ENCODE measurements at places on chromosomes 16 and 17.
A peak's percentile ranks its signal among the peaks of the same experiment; 100 is the strongest.

DNA sequence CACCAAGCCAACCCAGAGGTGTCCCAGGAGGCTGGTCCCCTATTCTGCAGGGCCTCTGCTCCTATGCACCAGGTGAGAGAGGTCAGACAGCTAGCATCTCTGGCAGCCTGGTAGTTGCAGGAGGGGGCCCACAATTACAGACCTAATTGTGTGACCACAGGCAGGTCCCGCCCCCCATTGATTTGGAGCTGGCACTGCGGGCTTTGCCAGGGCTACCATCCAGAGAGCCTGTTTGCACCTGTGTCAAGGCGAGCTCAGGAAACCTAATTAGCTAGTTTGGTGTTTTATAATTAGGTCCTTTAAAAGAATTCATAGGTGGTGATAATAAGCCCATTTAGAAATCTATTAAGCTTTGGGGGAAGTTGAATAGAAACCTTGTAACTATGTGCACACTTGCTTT is 90.2 kb downstream of the MRM1 start:
- no peak for DNase-seq

GRCh38 chr16:84759061-84759460 is 59.3 kb downstream of the USP10 start:
- no peak for DNase-seq

DNA sequence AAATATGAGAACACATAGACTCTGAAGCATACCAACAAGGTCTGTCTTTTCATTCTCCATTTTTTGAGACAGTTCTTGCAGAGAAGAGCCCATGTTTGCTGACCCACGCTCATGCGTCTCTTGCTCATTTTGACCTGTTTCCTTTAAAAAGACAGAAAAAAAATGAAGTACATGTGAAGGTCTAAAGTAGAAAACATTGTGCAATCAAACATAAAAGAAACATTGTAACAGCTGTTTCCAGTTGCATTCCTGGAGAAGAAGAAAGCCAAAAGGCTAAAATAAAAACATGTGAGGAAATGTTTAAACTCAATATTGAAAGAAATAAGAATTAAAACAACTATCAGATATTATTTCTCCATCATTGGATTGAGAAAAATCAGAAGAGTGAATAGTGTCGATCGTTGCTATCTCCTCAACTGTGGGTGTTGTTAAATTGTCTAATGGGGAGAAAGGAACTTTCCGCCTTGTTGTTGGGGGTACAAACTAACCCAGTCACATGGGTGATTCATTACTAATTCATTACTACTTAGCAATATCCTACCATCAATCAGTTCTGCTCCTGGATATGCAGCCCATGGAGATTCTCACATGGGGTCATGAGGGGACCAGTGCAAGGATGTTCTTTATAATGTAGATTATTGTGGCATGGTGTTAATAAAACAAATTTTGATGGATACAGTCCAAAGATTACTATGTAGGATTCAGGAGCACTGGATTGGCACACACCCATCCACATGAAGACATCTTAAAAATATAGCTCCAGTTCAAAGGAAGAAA is 9.5 kb downstream of the ABCA9 start:
- no peak for DNase-seq

- no peak for DNase-seq
These were observed 3.0 kb upstream of the BCAR1 start for GRCh38 chr16:75254359-75254837.

DNA sequence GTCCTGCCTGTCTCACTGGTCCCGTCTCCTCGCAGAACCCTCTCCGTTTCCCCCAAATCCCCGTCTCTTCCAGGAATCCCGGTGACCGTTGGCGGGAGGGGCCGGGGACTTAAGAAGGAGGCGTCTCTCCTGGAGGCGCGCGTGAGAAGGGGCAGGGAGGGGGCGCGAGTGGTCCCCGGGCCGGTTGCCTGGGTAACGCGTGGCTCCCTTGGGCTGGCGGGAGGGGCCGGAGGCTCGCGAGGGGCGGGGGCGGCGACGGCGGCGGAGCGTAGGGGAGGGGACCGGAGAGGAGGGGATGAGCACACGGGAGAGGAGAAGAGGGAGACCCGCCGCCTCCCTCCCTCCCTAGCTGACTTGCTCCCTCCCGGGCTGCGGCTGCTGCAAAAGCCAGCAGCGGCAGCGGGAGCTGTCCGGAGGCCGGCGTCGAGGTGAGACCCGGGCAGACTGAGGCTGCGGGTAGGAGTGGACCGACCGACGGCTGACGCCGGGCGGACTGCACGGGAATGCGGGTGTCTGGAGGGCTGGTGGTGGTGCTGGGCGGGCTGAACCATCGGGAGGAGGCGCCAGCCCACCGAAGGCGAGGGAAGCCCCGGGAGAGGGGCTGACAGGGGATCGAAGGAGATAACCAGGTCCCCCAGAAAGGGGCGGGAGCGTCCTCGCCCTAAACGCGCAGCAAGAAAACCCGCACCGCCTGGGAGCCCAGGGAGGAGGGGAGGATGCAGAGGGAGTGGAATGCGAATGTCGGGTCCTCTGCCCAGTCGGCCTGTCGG is at the start of gene PRRT2:
Gene PRRT2 (plus strand): TSS at position 298 of the 770 bp plus-strand sequence. CDS start 862 bp downstream, outside the sequence.
- DNase-seq, result no peak

DNA sequence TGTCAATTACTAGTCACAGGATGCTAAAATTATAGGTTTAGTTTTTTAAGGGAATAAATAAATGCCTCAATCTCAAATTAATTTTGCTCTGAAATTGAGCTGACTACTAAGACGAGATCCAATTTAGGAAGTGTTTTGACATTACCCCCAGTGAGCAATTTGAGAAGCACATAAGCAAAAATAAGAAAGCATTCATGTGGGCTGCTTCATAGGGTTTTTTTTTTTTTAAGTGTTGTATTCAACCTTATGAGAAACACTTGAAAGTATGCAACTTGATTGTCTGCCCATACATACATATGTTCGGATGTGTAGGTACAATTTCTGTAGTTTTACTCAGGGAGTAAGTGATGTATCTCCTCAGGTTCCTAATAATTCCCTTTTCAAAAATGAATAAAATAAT is 77.6 kb downstream of the PRKCA start:
- DNase-seq, result no peak

DNA sequence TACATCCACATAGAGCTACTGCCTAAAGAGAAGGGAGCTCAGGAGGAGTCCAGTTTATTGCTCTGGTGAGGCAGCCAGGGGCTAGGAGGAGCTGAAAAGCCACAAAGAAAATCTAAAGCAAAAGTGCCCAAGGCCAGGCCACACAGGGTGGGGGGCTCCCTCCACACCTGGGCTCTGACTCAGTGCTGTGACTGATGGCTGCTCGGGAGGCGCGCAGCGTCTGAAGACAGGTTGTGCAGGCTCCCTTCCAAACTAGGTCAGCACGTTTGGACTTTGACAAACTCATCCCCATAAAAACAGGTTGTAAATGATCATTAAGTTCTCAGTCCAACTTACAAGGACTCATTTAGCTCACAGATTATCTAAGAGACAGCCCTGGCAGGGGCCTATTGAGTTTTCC is 22.2 kb upstream of the LCMT1 start:
- DNase-seq, result no peak

DNA sequence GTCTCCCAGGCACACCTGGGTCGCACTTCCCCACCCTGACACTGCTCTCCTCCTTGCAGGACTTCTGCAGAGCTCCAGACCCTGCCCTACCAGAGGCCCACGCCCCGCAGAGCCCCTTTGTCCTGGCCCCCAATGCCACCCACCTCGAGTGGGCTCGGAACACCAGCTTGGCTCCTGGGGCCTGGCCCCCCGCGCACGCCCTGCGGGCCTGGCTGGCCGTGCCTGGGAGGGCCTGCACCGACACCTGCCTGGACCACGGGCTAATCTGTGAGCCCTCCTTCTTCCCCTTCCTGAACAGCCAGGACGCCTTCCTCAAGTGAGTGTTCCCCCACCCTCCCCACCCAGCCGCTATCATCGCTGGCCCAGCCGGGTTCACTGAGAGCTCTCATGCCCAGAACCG is 79.6 kb downstream of the MGAT5B start:
- DNase-seq, result no peak

DNA sequence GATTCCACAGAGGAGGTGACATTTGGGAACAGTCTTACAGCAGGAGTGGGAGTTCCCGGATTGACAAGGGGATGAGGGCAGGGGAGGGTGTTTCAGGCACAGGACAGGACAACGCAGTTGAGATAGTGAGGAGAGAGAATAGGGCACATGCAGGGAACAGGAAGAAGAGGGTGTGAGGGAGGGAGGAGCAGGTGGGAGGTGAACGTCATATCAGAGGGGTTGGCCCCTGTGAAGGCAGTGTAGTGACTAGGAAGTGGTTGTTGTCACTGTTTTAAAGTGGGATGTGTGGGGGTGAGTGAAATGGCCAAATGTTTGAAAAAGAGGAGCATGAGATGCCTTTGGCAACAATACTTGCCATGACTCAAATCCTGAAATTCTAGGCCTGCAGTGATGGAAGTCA is 12.2 kb downstream of the PRKCB start:
- no peak for DNase-seq

- peak; percentile 24 for DNase-seq
These were observed 4.2 kb downstream of the EIF1 start for GRCh38 chr17:41692722-41693521.

DNA sequence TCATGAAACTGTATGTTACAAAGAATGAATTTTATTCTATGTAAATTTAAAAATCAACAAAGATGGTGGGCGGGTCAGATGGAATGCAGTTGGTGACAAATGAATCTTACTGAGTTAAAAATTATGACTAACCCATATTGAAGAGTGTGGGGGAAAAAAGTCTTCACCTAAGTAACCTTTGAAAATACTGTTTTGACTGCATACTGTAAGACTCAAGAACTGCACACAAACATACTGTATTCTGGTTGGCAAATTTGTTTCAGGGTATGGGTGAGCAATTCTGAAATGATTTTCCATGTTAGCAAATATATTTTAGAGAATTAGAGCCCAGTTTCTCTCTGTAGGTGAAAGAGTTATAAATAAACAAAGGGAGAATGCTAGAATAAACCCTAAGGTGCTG is 153.7 kb upstream of the KCNJ18 start:
- no peak for DNase-seq

DNA sequence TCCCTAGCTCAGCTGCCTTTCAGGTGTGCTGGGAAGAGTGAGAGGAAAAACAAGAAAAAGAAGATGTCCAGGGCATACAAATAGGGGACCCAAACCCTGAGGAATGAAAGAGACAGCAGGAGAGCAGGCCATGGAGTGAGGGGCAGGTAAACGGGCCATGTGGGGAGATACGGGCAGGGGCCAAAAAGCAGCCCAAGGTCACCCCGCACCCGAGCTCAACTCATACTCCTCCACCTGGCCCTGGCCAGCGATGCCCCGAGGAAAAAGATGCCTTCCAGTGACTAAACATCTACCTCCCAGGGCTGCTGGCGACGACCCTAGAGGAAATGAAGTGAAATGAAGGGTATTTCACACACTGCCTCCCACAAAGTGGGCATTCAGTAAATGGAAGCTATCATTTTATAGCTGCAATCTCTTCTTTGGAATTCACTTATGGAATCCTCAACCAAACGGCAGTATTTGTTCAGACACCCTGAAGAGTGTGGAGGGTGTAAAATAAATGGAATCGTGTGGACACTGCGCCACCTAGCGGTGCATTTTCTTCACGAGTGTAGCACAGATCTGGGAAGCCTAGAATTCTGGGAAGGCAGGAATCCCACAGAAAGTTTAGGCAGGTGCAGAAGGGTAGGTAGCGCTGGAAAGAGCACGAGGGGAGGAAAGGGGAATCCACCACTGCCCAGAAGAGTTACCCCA is 14.9 kb downstream of the ELAC2 start:
- peak; percentile 69 for DNase-seq

DNA sequence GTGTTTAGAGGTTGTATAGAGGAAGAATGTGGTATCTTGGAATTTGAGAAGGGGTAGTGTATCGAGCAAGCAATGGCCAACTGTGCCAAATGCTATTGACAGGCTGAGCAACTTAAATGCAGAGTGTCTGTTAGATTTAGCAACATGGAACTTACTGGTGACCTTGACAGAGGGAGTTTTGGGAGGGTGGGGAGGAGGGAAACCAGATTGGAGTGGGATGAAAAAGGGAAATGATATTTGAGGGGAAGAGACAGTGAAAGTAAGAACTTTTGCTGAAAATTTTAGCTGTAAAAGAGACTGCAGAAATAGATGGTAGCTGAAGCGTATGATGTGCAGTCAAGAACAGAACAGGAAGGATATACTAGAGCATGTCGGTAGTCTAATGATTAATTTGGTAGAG is 1.1 kb downstream of the LRRC36 start:
- no peak for DNase-seq

DNA sequence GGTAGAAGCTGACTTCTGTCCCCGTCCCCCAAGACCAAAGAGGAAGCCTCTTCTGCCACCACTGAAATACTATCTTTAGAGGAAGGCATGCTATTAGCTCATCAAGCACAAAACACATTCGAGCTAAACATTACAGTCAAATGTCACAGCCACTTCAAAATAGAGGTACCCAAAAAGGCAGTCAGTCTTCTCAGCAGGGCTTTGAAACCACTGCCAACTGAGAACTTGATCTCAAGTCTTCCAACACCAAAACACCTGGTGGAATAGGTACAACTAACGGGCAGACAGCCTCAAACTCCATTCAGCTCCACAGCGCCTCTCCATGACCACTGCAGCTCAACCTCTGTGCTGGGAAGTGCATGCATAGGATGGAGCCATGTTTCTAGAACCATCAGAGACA is 36.0 kb downstream of the ZFHX3 start:
- no peak for DNase-seq

DNA sequence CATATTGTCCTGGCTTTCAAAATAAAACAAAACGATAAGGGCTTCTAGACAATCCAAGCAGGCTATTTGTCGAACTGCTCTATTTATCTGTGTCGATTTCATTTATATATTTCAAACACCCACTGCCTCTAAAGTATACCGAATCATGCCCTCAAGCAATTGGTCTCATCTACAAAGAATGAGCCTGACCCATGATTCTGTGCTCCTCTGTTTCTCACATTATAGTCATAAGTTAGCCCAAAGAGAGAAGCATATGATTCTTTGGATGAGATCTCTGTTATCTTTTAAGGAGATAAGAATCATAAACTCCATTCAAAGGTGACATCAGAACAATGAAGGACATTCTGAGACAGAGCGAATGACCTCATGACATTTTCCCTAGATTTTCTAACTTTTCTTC is 191.1 kb downstream of the MAP2K6 start:
- no peak for DNase-seq

DNA sequence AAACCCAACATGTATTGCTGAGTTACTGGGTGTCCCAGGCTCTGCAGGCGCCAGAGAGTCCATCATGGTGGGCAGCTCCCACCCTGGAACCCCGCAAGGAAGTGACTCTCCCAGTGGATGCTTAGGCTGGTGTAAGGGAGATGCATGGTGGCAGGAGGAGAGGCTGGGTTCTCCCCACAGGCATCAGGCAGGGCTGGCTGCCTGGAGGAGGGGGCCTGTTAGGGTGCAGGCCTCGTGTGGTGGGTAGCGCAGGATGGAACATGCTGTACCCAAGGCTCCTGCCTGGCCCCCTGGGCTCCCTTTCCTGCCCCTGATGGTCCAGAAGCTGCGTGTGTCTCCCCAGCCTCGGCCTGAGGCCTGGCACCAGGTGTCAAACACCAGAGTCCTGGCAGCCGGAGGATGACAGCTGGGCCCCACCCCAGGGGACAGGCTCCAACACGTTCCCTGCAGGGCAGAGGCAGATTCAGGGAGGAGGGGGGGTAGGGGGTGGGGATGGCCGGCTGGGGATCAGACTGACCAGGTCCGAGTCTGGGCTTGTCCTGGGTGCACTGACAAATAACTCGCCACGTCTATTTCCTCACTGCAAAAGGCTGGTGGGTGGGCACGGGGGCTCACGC is 40.2 kb upstream of the CIBAR2 start:
- DNase-seq, result no peak

All from hematopoietic multipotent progenitor cell treated with erythropoietin and hydrocortisone succinate and interleukin-3 and kit ligand, for 15 days (in vitro differentiated cells).